ENCODE measurements at places on chromosomes 6 and 20. TPM values are rescaled to one million over a fixed set of nuclear protein-coding genes. Genes with fewer than 3 reads are reported as not detected.

TRIM31 gene
- not detected for total RNA-seq

PTK6 gene
- total RNA-seq: 0.17 TPM

KLC4 gene
- total RNA-seq: 27.7 TPM

RNF39 gene
- 1.4 TPM for total RNA-seq

CFAP61 gene
- total RNA-seq: 0.61 TPM

HLA-DRA gene
- total RNA-seq: 4.1 TPM

CALHM4 gene
- total RNA-seq: not detected

DSP gene
- 50.5 TPM for total RNA-seq

DNA sequence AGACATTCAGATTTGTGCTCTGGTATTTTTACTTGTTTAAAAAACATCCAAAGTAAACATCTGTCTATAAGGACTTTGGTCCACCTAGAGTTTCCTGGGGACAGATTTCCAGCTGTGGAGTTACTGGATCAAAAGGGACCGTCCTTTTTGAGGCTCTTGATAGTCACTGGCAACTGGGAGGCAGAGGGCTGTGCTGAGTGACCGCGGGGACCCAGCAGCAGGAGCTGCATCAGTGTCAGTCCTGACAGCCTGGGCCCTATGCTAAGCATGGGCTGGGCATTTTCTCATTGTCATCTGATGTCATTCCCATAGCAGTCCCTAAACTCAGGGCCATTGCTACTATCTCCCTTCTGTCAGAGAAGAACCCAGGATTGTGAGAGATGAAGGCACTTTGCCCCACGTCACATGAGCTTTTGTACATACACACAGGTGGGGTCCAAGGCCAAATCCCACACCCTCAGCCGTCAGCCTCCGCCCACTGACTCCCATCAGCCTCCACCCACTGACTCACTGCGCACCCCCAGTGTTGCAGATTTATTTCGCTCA lies 293.8 kb downstream of the TAF4 start:
- no peak for DNase-seq

DNA sequence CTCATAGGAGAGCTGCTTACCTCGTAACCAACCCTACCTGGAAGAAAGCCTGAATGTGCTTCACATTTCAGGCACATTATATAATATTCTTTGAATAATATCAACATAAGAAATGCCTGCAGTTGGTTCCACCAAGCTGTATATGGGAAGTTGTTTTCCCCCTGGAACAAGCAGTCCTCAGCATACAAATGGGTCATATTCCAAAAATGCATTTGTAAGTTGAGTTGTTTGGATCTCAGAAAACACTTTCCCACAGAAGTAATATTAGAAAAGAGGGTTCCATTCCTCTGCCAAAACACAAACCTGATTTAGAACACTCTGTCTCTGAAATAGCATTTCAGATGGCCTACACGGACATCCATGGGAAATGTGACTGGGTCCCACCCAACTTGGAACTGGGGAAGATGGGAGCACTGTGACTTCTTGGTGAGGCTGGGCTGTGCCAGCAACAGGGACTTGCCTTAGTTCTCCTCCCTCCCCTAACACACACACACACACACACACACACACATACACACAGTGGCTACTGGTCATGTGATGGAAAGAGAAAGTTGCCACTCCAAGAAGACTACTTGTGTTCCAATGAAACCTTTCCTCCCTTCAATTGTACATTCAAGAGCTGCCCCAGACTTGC lies 11.4 kb upstream of the RCAN2 start:
- DNase-seq: no peak

DNA sequence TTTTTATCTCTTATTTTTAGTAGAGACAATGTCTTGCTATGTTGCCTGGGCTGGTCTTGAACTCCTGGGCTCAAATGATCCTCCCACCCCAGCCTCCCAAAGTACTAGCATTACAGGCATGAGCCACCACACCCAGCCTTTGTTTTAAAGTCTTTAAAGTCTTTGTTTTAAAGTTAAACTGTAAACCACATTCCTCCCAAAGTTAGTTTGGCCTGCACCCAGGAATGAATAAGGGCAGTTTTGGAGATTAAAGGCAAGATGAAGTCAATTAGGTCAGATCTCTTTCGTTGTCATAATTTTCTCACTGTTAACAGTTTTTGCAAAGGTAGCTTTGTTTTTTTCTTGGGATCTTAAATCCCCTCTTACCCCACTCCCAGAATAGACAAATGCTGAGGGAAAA lies 63.8 kb downstream of the UBR2 start:
- no peak for DNase-seq

- DNase-seq: no peak
Observed at GRCh38 chr20:21575981-21576740, 62.3 kb upstream of the NKX2-2 start.

DNA sequence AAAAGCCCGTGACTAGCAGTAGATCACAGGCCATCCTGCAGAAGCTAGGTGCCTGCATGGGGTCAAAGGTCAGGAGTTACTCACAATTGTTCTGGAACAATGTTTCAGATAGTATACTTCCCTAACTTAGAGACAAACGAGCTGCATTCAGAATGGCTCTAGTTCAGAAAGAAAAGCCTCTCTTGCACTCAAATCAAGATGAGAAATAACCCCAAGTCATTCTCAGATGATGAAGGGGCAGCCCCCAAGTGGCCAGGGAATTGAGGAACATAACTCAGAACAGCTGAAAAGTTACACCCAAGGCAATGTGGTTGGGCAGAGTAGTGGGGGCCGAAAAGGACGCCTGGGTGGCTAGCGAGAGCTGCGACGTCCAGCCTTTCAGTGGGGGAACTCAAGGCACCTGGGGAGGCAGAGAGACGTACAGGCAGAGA lies 27.8 kb downstream of the FYN start:
- DNase-seq: no peak

DNA sequence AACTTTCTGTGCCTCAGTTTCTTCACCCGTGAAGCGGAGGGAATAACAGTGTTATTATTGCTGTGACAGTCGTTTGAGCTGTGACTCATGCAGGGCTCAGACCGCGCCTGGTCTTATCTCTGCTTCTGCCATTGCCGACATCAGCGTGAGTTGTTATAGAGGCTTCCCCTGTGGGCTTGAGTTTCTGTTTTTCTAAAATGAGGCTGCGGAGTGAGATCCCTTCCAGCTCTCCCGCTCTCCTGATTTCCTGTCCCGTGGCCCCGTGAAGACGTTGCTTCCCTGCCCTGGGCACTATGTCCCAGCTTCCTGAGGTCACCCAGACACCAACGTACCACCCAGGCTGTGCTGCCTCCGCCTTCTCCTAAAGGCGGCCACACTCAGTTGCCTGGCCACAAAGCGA lies 278.5 kb downstream of the BMP7 start:
- DNase-seq: no peak

DNA sequence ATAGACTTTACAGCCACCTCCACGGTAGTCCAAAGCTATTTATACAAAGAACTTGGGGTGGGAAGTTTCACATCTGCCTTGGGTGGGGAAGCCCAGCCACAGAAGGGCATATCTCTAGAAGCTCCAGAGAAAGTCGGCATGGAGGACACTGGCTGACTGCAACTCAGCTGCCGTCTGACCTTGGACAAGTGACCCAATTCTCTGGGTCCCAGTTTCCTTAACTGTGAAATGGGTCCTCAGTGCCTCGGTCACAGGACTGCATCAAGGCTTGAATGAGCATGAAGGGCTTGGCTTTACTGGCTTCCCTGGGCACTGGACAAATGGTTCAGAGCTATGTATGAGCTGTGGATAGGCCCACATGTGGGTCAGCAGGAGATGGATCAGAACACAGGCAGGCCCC lies 58.6 kb downstream of the NOL4L start:
- no peak for DNase-seq

DNA sequence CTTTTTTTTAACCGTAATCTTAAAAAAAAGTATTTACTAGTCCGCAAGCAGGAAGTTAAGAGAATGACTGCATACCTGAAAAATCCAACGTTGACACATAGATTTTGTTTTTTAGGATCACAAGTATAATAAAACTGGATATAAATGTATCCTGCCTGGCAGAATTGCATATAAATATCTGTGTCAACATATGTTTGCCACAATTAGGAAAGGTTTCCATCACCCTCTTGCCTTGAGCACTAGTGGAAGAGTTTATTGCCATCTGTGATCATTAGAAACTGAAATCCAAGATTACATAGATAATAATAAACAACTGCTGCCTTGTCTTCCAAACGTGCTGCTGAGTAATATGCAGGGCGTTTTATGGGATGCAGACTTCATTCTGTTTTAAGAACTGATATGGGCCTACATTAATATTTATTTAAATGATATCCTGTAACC lies 27.9 kb downstream of the PLEKHG1 start:
- no peak for DNase-seq

- DNase-seq: no peak
Observed at GRCh38 chr20:6812530-6812929, 45.0 kb downstream of the BMP2 start.

GRCh38 chr6:45808917-45809316 lies 206.7 kb downstream of the CLIC5 start:
- DNase-seq: no peak

GRCh38 chr20:4600308-4601014 lies 121.2 kb upstream of the PRND start:
- no peak for DNase-seq
